HS-27A (cell line): ENCODE measurements at places on chromosomes 6 and 20.

- no peak for DNase-seq
Measured at GRCh38 chr20:51700809-51701285, 67.3 kb downstream of the ATP9A start.

GRCh38 chr6:129102741-129103140, 219.8 kb downstream of the LAMA2 start:
- DNase-seq, result no peak

- no peak for DNase-seq
Measured at GRCh38 chr20:60313191-60313590, 355.0 kb downstream of the CDH26 start.

DNA sequence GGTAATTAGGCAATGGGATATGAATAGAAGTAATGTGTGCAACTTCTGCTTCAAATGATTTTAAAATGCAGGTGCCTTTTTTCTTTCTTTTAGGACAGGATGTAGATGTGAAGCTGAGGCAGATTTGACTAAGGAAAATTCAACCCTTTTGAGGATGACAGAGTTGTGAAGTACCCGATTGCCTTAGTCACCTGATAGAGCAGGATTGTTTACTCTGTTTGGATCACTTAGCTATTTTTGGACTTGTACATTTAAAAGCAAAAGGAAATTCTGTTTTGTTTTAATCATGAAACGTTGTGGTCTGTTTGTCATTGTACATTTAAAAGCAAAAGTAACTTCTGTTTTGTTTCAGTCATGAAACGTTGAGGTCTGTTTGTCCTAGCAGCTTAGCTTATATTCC, 143.4 kb downstream of the FAM83B start:
- DNase-seq, result no peak

GRCh38 chr20:61958773-61959700, 106.6 kb downstream of the TAF4 start:
- DNase-seq, result no peak

DNA sequence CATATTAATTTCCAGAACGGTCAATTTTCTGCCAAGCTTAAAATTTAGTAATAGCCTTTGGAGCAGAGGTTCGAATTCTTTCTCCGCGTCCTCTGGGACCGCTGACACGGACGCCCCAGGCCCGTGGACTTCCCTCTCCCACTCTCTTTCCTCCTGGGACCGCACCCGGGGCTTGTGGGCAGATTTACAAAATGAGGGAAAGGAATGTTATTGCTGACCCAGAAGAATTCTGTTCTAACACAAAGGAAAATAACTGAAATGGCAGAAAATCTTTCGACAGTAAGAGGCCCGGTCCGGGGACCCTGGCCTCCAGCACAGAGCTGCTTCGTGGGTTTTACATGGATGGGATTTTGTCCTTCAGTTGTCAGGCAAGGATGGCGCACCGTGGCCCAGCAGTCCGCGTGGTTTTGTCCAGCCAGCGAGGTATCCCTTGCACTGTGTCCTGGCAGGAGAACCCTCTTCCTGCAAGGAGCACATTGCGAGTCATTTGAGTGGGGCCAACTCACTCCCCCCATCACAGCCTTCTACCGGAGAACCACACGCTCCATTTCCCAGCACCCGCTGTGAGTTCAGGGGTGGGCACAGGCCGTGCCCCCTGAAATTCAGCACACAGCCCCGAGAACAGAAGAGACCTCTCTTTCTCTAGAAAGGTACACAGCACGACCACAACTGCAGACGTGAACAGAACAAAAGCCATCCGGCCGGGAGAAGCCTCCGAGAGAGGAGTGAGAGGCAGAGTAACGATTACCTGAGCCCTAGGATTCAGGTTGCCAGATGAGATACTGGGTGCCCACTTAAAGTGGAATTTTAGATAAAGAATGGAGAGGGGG, 106.0 kb upstream of the AFDN start:
- no peak for DNase-seq

DNA sequence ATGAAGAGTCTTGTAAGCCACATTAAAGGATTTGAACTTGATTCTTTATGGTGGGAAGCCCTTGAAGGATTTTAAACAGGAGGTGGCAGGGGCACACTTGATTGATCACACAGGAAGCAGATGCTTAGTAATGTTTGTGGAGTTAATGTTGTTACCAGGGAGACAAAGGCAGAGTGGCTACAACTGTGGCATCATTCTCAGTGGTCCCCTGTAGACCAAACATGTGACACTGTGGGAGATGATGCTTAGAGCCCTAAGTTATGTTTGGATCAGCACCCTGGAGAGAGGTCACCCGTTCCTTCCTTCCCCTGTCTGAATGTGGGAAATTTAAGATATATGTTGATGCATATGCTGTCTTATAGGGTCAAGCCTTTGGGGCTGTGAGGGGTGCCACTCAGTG, 53.2 kb downstream of the EIF2S2 start:
- DNase-seq, result no peak

DNA sequence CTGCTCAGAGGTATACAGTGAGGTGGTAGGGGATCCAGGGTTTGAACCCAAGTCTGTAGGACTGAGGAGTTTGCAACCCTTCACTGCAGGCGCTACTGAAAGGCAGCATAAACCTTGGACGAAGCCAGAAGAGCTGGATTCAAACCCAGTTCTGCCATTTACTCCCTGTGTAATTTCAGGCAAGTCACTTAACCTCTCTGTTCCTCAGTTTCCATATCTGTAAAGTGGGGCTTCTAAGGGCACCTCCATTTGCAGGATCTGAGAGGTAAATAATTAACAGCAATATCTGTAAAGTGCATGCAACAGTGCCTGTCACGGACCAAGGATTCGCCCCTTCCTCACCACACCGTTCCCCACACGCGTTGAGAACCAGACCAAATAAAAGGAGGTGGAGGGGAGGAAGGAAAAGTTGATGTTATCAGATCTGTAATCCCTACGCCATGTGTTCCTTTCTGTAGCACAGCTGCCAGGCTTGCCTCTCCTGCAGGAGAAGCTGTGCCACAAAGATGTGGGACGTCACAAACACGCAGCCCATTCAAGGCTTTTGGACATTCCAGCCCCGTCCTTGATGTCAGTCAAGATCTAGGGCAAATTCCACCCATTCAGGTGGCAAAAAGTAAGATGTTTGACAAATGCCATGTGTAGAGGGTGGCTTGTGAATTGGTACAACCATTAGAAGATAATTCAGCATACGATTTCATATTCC, 9.8 kb downstream of the RIPOR3 start:
- no peak for DNase-seq

DNA sequence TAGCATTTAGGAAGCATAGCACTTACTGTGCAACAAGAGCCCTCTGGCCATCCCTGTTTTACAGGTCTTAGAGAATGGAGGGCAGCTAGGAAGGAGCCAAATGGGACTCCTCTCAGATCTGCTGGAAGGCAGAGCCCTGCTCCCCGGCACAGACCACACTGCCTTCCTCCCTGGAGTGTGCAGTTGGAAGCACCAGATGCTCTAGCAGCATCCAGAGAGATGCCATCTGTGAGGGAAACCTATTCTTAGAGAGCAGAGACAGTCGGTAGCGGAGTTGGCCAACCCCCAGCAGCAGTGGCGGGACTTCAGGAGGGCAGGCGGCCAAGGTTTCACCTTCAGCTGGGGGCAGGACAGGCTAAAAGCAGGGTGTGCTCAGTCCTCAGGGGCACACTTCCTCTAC, 16.7 kb upstream of the E2F1 start:
- no peak for DNase-seq

- DNase-seq, result no peak
Measured at GRCh38 chr6:134426623-134427022, 108.7 kb upstream of the SGK1 start.

DNA sequence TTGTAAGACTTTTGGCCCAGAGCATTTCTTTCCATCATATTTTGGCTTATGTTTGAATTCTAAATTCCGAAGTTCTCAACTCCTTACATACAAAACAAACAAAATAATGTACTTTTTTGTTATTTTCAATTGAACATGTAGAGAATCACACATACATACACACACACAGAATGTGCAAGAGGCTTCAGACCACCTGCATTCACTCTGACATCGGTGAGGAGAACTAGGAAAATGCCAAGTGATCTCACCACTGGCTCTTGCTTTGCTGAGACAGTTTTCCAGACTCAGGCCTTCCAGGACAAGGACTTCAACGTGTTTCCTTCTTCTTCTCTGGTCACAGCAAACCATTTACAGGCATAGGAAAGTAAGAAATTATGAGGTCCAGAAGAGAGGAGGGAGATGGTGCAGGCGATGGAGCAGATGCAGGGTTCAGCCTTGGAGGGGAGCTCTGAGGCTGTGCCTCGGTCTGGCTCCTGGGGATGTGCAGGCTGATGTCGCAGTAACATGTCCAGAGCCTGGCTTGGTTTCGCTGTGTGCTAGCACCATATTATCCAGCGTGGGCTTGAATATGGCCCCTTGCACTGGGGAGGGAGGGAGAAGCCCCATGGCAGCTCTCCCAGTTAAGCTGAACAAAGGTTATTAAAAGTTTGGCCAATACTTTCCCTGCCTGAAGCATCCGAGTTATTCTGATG, 93.4 kb downstream of the DACT2 start:
- DNase-seq, result no peak

- DNase-seq, result peak; percentile 64
Measured at GRCh38 chr20:34129518-34130162, 17.6 kb upstream of the EIF2S2 start.

- no peak for DNase-seq
Measured at GRCh38 chr6:84516154-84516553, 248.2 kb downstream of the TBX18 start.

GRCh38 chr20:21559305-21559704, 45.4 kb upstream of the NKX2-2 start:
- no peak for DNase-seq

- DNase-seq, result no peak
Measured at GRCh38 chr6:145631374-145631773, 103.9 kb downstream of the EPM2A start.

DNA sequence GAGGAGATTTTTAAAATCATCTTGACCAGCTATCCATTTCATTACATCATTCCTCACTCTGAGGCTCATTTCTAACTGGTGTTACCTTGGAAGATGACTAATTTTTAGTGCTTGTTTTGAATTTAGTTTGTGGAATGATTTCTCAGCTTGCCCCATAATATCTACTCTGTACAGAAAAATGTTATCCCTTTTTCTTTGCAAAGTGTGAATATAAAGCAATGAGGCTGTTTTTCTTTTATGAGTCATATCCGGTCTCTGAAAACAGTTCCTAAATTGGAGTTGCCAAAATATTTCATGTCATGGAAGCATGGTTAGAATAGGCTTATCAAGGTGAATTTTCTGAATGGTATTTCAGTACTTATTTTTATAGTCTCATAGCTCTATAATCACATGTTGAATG, 43.8 kb downstream of the FUT9 start:
- no peak for DNase-seq

GRCh38 chr6:91659891-91660290, 1073.0 kb upstream of the MAP3K7 start:
- no peak for DNase-seq

GRCh38 chr6:7142918-7143475, 35.2 kb downstream of the RREB1 start:
- DNase-seq, result no peak

DNA sequence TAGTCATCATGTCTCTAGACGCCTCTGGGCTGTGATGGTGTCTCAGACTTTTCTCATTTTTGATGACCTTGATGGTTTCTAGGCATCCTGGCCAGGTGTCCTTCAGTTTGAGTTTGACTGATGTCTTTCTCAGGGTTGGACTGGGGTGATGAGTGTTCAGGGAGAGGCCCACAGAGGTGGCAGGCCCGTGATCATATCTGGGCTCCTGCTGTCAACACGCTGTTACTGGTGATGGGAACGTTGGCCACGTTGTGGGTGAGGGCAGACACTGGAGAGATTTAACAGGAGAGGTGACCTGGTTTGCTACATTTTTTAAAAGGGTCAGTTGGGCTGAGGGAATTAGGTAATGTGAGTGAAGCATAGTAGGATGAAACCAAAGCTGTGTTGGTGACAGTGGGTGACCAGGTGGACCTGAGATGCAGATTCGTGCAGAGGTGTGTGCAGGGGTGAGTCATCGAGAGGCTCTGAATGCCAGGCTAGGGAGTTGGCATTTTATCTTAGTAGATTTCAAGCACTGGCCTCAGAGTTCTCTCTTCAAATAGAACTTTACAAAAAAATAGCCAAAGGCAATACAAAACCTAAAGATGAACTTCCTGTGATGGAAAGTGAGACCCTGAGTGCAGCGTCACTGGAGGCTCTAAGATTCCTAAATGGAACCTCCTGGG, 174.1 kb downstream of the CDH26 start:
- no peak for DNase-seq

DNA sequence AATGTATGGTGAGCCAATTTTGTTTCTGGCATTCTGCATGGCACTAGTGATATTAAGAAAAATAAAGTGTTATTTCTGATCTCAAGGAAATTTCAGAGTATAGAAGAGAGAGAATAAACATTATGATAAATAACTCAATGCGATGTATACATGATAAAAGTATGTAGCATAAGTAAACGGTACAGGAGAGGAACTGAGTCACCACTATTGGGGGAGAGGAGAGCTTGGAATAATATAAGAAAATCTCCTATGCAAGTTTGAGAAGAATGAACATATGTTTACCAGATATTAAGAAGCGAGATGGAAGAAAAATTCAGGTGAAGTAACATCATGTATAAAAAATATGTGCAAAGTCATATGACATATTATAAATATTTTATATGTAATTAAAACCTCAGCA, 1230.3 kb upstream of the CITED2 start:
- no peak for DNase-seq

- no peak for DNase-seq
Measured at GRCh38 chr6:150207931-150208570, 65.2 kb downstream of the PPP1R14C start.

GRCh38 chr6:37763413-37763812, 56.1 kb upstream of the ZFAND3 start:
- no peak for DNase-seq

GRCh38 chr6:53148684-53149083, at the start of gene GCM1:
TSS of gene GCM1 (minus strand) at chr6:53148841. CDS start at chr6:53145632, 3,209 bp downstream.
- DNase-seq, result no peak

DNA sequence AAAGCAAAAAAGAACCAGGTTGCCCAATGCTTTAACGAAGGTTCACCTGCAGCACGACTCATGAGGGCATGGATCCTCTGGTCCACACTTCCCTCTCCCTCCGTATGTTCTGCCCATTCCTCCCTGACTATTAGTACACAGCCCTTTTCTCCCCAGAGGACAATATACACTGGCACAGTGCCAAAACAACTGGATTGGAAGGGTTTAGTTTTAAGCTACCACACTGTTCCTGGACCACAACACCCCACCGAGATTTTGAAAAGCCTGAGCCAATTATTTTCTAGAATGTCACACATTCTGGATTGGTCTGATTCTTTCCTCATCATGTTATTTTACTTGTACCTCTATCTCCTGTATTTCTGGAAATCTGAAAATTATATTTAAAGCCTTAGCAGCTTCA, 2.9 kb upstream of the AKAP7 start:
- no peak for DNase-seq

DNA sequence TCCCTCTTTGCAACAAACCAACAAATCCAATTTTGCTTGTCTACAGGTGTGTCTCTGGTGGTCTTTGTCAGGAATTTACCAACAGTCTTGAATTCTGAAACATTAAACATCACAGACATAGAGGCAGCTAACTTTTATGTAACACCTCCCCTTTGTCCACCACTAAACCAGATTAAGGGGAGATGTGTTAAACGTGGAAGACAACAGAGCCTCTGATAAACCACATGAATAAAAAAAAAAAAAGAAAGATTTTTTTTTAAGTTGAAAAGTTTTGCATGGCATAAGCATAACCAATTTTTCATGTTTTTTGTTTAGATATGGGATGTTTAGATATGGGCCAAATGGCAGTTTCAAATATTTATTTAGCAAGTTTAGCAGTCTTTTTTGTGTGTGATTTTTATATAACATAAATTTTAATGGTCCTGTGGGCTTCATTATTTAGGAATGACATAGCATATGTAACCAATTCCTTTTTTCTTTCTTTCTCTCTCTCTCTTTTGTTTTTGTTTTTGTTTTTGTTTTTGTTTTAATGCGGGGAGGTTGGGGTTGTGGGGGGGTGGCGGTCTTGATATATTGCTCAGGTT, 60.7 kb upstream of the BTN3A2 start:
- DNase-seq, result no peak
